ENCODE measurements at places on chromosomes 4 and X.
A peak's percentile ranks its signal among the peaks of the same experiment; 100 is the strongest.

DNA sequence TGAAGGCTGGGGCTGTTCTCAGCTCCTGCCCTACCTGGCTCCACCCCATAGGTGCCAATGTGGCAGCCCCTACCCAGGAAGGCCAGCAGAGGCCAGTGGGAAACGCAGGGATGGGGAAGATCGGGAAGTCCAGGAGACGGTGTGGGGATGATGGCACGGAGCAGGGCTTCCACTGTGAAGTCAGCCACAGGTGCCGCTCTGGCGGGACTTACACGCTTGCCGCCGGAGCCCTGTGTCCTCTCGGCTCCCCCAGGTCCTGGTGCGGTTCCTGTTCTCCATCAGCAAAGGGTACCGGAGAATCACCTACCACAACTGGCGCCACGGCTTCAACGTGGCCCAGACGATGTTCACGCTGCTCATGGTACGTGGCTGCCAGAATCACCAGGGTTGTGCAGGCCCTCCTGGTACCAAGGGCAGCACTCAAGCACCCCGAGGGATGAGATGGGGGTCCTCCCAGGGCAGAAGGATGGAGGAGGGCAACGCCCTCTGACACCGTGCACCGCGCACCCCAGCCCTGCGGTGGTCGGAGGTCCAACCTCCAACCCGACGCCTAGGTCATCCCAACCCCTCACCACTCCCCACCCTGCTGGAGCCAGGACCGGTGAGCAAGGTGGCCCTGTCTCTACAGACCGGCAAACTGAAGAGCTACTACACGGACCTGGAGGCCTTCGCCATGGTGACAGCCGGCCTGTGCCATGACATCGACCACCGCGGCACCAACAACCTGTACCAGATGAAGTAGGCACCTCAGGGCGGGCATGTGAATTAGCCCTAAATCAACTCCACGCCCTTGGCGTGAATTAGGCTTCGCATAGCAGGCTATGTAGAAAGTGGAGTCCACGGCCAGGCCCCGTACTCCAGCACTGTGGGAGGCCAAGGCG lies 12.0 kb downstream of the ATP5ME start:
- no peak for DNase-seq

DNA sequence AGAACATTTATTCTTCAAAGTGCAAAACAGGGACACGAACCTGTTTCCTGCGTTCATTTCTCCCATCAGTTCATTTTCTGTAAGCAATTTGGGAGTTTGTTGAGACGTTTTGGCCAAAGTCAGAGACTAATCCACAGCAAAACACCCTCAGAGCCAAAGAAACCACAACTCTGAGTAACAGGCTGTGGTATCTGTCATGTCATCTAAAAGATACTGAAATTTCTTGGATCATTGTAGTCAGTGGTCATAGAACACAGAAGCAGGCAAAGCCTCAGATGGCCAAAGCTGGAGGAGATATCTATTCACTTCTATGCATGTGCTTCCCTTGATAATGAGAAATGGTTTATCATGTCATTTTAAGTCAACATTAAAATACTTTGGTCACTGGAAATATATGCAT lies 485.6 kb upstream of the GALNT7 start:
- no peak for DNase-seq

- DNase-seq: no peak
Observed at GRCh38 chr4:112201915-112202505, 29.6 kb upstream of the AP1AR start.

GRCh38 chr4:7003879-7004240 lies 39.3 kb upstream of the TADA2B start:
- DNase-seq: no peak

DNA sequence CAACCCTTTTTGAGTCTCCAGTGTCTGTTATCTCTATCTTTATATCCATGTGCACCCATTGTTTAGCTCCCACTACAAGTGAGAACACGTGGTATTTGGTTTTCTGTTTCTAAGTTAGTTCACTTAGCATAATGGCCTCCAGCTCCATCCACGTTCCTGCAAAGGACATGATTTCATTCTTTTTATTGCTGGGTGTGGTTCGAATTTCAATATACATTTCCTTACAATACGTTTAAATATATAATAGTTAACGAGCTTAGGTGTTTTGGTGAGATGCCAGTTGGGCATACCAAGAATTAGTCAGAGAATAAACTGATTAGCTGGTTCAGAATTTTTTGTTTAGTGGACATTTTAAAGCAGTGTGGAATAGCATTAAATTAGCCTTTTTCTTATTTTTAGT lies 196.7 kb downstream of the CFAP47 start:
- DNase-seq: no peak

DNA sequence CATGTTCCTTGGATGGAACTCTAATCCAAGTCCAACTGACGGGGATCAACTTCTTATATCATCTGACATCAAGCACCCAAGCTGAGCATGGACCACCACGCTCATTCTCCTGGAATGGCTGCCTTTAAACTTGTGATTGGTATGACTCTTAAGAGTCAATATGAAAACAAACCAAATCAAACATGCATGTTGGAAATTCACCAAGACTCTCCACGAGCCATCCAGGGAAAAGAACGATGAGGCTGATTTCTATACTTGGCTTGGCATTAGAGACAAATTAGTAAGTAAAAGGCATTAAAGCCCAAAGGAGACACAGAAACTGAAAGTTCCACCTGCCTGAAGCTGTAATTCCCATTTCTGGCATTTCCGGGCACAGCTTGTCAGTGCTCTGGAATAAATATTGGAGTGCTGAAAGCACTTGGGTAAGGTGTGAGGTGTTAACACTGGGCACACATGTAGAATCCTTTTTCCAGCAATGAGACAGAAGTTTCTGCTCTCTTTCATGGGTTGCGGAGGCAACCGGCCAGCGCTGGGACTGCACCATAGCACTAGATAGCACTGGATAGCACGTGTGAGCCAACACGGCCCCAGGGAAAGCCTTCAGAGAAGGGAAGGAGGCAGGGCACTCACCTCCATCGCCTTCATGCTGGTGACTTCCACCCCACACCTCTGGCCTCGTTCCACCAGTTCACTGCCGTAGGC lies 42.1 kb upstream of the CENPU start:
- DNase-seq: no peak

DNA sequence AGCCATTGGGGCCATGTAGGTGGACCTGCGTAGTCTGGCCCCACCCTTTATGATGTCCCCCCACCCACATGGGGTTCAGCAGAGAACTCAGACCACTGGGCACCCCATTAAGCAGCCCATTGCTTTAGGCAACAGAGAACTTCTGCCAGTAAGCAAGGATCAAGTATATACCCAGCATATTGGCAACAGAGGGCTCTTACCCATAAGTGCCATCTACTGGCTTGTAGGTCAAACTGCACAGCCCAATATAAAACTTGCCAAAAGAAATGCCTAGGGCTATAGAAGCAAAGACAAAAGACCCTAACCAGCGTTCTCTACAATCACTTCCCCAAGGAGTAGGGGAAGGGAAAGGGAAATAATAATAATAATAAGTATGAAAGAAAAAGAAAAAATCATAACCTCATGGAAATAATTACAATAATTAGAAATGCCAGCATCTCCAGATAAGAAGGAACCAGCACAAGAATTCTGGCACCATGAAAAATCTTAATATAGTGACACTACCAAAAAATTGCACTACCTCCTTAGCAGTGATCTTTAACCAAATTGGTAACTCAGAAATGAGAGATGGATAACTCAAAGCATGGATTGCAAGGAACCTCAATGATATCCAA lies 1090.7 kb downstream of the FAT4 start:
- no peak for DNase-seq

GRCh38 chr4:186400676-186401075 lies 134.7 kb downstream of the F11 start:
- no peak for DNase-seq

GRCh38 chr4:189785257-189785656 lies 155.4 kb upstream of the FRG1 start:
- DNase-seq: no peak

DNA sequence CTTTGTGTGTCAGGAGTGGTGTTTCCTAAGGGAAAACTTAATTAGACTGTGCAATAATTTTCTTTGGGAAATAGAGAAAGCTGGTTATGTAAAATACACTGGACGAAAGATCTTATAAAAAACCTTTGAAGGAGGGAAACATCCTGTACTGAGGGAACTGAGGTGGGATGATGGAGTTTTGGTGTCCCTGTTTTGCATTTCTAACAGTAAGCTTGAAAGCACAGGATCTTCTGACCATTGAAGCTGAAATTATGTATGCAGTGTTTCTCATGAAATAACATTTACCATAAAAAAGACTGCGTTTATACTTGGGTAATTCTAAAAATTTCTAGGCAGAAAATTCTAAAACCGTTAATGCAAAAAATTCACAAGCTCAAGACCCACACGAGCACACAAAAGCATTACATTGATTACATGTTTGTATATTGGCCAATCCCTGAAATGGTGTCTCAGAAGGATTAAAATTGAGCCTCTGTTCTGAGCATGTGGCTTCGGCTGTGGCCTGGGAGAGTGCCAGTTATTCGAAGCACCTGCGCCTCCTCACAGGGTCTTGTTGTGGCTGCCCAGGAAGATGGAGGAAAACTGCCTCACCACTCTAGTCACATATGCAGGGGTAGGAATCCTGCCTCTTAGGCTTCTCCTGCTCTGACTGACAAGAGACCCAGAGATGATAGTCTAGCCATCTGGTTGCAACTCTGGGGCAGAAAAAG lies 49.5 kb downstream of the JADE3 start:
- DNase-seq: no peak

- DNase-seq: no peak
Observed at GRCh38 chrX:12206413-12206812, 68.1 kb downstream of the FRMPD4 start.

GRCh38 chr4:186191200-186192065 lies at the start of gene CYP4V2:
CYP4V2 (plus strand) TSS chr4:186191567; CDS start chr4:186191824, 257 bp downstream.
- DNase-seq: peak; percentile 93

GRCh38 chr4:188262464-188262863 lies 123.2 kb downstream of the TRIML1 start:
- no peak for DNase-seq

DNA sequence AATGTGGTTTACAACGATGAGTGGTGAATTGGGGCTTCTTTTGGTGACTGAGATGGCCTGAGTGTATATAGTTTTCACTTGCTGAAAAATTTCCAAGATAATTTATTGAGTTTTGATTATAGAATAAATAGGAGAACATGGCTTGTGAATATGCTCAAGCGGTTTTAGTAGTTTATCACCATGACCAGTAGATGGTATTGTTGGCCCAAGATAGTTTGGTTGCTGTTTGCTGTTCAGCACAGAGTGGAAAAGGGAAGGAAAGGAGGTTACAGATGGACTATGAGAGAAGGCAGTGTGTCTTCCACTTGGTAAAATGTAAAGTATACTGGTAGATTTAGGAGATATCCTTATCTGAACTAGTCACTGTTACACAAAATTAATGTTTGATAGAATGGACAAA lies 55.8 kb upstream of the POU4F2 start:
- DNase-seq: no peak

- peak; percentile 28 for DNase-seq
Observed at GRCh38 chrX:22526339-22526738, 253.6 kb downstream of the CBLL2 start.

GRCh38 chrX:101460669-101461068 lies 24.6 kb upstream of the ARMCX4 start:
- no peak for DNase-seq

DNA sequence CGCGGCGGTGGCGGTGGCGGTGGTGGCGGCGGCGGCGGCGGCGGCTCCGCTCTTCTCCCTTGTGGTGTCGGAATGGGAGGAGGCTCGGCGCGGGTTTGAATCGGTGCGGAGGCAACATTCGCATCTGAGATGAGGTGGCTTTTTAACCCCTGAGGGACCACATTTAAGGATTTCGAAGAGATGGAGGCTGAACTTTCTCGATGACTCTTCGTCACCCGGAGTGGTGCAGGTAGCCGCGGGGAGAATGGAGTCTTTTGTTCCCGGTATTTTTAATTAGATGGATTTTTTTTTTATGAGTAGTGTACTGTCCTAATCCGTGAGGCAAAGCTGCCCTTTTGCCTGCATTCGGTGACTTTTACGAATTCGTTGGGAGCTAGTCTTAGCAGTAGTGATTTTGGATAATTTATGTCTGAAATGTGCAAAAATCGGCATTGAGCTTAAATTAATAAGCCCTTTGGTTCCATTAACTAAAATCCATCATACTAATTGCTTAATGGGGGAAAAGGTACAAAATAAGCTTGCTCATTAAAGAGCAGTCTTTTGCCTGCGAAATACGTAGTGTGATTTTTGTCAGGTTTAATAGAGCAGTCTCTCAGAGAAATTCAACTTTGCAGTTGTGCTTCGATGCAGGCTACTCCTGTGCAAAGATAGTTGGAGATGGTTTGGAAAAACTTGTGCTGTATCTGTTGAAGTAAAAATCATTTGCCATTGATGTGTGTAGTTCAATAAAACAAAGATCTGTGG lies 206.2 kb downstream of the TENM3 start:
- no peak for DNase-seq

DNA sequence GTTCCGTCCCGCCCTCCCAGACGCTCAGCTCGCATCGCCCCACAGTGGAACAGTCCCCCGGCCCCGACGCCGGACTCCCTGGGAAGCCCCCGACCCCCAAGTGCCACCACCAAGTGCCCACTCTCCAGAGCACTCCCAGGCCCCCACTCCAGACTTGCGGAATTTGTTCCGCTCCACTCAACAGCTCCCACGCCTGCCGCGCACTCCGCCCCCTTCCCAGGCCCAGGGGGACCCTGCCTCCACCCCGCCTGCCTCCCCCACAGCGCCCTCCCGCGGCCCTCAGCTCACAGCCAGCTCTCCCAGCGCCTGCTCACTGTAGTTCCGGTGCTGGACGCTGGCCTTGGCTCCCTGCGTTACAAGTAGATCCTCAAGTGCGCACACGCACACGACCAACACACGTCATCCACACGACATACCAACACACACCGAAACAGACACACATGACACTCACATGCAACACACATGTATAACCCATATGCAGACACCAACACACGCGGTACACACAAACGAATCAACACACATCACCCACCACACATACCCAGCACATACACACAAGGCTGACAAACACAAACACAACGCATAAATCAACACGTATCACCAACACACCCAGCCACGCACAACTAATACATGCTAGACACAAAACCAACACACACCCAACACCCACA lies 8.0 kb downstream of the MSX1 start:
- DNase-seq: no peak

GRCh38 chr4:76141241-76141640 lies 7.0 kb downstream of the NUP54 start:
- DNase-seq: no peak

GRCh38 chr4:116302990-116303735 lies 782.2 kb downstream of the TRAM1L1 start:
- DNase-seq: no peak

- no peak for DNase-seq
Observed at GRCh38 chr4:113499166-113499565, 262.4 kb downstream of the CAMK2D start.
